Fibroblast of the aortic adventitia (primary cell): ENCODE measurements at places on chromosomes 6 and 20. TPM values are rescaled to one million over a fixed set of nuclear protein-coding genes. Genes with fewer than 3 reads are reported as not detected.

LY6G6F gene
- total RNA-seq: not detected in 2 replicates

MUC21 gene
- not detected in 2 replicates for total RNA-seq

ESR1 gene
- 2.7 and 3.4 TPM in 2 replicates for total RNA-seq

DCDC2 gene
- not detected in 2 replicates for total RNA-seq

BTN1A1 gene
- not detected in 2 replicates for total RNA-seq

EMILIN3 gene
- total RNA-seq: not detected in 2 replicates

CGA gene
- total RNA-seq: not detected in 2 replicates

DAAM2 gene
- total RNA-seq: 3.4 and 11.5 TPM in 2 replicates

C4B gene
- total RNA-seq: 4.1 and 19.4 TPM in 2 replicates

EFCAB8 gene
- total RNA-seq: not detected in 2 replicates

SLC32A1 gene
- total RNA-seq: not detected in 2 replicates

B3GAT2 gene
- total RNA-seq: not detected in 2 replicates

UBE2C gene
- total RNA-seq: 0.49 and 53.3 TPM in 2 replicates

MAFB gene
- 1.5 and 42.8 TPM in 2 replicates for total RNA-seq
